ENCODE measurements at places on chromosomes 2 and 18.

GRCh38 chr2:206647985-206648384, 5.7 kb downstream of the FAM237A start:
- no peak for DNase-seq

DNA sequence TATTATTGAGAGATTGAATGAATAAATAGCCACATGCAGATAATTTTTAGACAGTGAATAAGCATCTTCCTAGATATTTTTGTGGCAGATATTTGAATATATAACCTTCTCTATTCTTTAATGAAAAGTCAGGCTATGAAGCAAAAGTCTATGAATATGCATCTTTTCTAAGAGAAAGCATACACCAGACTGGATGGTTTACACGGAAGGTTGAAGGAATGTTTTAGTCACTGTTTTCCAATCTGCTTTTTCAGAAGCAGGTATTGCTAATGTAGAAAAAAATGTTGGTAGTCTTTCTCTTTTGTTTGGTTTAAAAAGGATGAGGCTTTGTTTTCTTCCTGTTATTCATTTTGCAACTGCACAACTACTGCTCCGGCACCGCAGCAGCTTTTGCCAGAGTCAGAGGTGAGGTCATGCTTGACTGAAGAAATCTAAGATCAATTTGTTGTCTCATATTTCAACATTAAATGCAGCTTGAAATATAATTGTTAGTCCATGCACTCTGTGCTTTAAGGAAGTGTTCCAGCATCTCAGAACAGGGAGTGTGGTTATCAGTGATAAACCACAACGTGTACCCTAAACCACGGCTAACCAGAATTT, 1540.8 kb upstream of the PIK3C3 start:
- DNase-seq: no peak

DNA sequence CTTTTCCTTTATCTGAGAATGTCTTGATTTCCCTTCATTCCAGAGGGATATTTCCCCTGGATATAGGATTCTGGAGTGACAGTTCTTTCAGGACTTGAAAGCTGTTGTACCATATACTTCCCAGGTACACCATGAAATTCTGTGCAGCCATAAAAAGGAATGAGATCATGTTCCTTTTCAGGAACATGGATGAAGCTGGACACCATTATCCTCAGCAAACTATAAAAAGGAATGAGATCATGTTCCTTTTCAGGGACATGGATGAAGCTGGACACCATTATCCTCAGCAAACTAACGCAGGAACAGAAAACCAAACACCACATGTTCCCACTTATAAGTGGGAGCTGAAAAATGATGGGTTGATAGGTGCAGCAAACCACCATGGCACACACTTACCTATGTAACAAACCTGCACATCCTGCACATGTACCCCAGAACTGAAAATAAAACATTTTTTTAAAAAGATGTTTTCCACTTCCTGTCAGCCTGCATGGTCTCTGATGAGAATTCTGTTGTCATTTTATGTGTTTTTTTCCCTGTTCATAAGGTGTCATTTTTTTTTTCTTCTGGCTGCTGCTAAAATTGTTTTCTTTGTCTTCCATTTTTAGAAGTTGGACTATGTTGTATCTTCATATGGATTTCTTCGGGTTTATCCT, 133.3 kb downstream of the DNAH6 start:
- DNase-seq: no peak

- no peak for DNase-seq
Observed at GRCh38 chr2:69945941-69946340, 15.5 kb downstream of the ASPRV1 start.

GRCh38 chr2:58574873-58575272, 333.7 kb upstream of the FANCL start:
- DNase-seq: no peak

GRCh38 chr2:235897992-235898391, 270.2 kb downstream of the GBX2 start:
- DNase-seq: no peak

All from stimulated activated CD8-positive, alpha-beta memory T cell treated with anti-CD3 and anti-CD28 coated beads, Interleukin-2, amount 100 ng/mL, for 1 hour (primary cell).